Cerebellar cortex (tissue), 1 donor: ENCODE measurements at places on chromosomes 7 and 10.

- no peak for DNase-seq
Measured at GRCh38 chr7:20307119-20307518, 23.6 kb upstream of the ITGB8 start.

DNA sequence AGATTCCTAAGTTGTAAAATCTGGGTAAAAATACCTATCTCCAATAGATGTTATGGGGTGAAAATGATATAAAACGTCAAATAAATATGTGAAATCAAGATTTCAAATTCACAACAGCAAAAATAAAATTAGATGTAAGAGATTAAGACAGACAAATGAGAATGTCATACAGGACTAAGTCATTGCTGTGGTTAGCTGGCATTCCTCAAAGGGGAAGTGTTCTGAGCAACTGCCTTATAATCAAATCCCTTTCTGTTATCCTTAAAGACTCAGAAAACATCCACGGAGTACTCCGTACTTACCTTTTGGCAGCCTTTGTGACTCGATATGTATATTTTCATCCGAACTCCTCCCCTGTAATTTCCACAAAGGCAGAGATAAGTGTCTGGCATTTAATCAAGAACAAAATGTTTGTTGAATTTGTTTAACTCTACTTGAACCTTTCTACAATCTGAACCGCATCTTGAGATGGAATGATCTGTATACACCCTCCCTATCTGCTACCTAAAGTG lies 559.6 kb downstream of the GATA3 start:
- no peak for DNase-seq

GRCh38 chr7:22726907-22727713 lies at the start of gene IL6:
Gene IL6 (plus strand): TSS chr7:22727200. CDS start chr7:22727263, 63 bp downstream.
- DNase-seq: no peak

GRCh38 chr10:119283818-119284217 lies 76.4 kb downstream of the GRK5 start:
- DNase-seq: no peak

GRCh38 chr7:157784979-157785441 lies 448.2 kb downstream of the DNAJB6 start:
- peak; percentile 41 for DNase-seq

DNA sequence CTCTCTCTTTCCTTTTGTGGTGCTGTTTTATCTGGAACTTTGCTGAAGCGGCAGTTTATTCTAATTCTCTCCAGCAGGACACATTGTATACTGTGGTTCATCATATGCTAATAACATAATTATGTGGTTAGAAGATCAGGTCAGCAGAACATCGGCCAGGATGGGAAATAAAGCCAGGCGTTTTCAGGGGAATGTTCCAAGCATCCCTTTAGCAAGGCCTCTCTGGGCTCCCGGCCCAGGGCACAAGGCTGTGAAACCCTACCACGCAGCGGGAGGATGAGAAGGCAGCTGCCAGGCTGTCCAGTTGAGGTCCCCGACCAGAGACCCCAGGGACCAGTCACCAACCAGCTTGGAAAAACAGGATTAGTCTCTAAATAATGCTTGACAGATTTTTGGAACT lies 112.2 kb upstream of the GALNT17 start:
- DNase-seq: peak; percentile 81

- DNase-seq: no peak
Measured at GRCh38 chr7:129914536-129915272, 38.1 kb downstream of the UBE2H start.

GRCh38 chr7:85275204-85275603 lies 88.3 kb upstream of the SEMA3D start:
- no peak for DNase-seq

DNA sequence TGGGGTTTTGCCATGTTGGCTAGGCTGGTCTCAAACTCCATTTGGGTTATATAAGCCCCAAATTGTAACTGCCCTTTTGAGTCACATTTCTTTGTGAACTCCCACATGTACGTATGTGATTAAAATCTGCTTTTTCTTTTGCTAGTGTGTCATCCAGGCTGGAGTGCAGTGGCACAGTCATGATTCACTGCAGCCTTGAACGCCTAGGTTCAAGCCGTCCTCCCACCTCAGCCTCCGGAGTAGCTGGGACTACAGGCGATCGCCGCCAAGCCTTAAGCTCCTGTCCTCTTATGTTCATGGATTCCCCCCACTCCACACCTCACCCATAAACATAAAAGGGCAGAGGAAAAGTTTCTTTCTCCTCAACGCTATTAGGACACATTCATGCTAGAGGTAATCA lies 4.4 kb upstream of the SMC3 start:
- DNase-seq: no peak
